ENCODE measurements at places on chromosomes 7 and 10. TPM values are rescaled to one million over a fixed set of nuclear protein-coding genes. Genes with fewer than 3 reads are reported as not detected.

The MARCHF5 gene
- 35.2 TPM for total RNA-seq

The SEMA4G gene
- 8.4 TPM for total RNA-seq

The FAM13C gene
- 0.22 TPM for total RNA-seq

The MYH16 gene
- total RNA-seq: 0.39 TPM

The MACC1 gene
- total RNA-seq: not detected

The ZNF680 gene
- 2.0 TPM for total RNA-seq

The CDK5 gene
- total RNA-seq: 32.8 TPM

The VGF gene
- total RNA-seq: 28.3 TPM

The WDR86 gene
- 0.11 TPM for total RNA-seq

The ASZ1 gene
- not detected for total RNA-seq

The C10orf90 gene
- total RNA-seq: 2.7 TPM

The AEBP1 gene
- 0.06 TPM for total RNA-seq

The MRPS17 gene
- total RNA-seq: 29.2 TPM

The FIGNL1 gene
- total RNA-seq: 15.9 TPM

The MAGI2 gene
- 0.48 TPM for total RNA-seq

The LLCFC1 gene
- not detected for total RNA-seq

The MKI67 gene
- total RNA-seq: 57.6 TPM

The JCAD gene
- 24.1 TPM for total RNA-seq

The TMEM273 gene
- not detected for total RNA-seq

The GIMAP7 gene
- total RNA-seq: not detected
